ENCODE measurements at places on chromosomes 6 and 20.

- no peak for DNase-seq
Measured at GRCh38 chr6:150715133-150715532, 115.4 kb downstream of the PLEKHG1 start.

- no peak for DNase-seq
Measured at GRCh38 chr6:33693186-33694105, 18.1 kb downstream of the UQCC2 start.

DNA sequence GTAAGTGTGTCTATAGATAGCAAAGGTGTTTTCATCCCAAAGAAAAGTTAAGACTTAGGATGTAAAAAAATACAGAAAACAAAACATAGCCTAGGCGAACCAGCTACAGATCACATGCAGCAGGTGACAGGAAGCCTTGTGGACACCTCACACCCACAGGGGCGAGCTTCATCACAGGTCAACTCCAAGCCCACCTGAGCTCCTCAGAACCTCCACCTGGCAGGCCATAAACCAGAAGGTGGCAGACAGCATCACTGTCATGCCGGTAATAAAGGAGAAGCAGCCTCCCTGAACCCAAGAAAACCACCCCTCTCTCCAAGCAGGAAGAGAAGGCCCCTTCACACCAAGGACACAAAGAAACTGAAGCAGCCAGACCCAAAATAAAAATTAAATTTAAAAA is 1.0 kb downstream of the RALGAPA2 start:
- DNase-seq: no peak

DNA sequence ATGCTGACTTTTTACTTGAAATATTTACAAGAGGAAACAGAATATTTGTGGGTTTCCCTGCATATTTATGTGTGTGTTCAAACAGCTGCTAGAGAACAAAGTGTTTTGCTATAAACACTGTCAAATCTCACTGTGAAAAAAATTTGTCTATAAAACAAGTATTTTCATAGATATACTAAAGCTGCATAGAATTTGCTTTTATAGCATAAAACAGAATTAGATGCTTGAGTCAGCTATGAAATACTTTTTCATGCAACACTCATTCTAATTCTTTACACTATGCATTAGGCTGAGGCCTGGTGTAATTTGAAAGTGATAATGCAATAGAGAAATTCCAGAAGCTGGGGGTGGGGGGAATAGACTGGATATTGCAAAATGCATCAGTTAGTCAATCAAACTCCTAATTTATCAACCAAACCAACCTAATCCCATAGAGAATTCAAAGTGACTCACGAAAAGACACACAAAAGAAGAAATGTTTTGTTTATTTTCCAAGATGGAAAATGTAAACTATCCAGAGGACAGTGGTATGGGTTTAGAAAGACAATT is 148.2 kb downstream of the LAMA2 start:
- DNase-seq: peak; percentile 61

DNA sequence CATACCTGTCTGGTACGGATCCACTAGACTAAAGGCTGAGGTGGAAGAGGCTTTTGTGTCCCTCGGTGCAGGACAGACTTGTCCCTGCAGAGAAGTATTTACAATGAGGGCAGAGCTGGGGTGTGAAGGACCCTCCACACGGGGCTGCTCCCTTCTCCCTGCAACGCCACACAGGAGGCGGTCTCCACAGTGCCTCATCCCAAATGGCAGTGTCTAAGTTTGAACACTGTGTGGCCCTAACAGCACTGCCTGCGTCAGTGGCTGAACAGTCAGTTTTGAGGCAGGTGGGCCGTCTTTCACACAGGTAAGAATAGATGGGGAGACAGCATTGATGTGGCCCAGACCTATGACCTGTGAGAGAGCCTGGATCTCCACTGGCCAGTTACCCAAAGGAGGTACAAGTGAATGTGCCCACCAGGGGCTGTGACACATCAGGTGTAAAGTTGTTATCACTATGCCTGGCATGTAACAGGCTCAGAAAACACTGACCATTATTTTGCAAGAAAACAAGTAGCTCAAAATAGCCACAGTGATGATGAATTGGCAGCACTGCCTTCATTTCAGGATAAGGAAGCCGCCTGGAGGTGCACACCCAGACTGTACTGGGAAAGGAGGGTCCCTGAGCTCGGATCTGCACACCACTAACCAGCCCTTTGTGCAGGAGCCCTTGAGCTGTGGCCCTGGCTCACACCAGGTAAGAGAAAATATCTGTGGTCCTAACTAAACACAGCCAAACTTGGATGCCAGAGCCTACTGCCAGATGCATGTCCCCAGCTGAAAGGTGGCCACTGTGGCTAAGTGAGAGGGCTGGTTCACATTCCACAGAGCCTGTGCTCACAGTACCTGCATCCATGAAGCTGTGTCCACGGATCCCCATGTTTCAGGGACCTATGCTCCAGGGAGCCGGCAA is 246.7 kb downstream of the DLL1 start:
- no peak for DNase-seq

GRCh38 chr6:139474145-139475108 is 100.0 kb upstream of the CITED2 start:
- no peak for DNase-seq

DNA sequence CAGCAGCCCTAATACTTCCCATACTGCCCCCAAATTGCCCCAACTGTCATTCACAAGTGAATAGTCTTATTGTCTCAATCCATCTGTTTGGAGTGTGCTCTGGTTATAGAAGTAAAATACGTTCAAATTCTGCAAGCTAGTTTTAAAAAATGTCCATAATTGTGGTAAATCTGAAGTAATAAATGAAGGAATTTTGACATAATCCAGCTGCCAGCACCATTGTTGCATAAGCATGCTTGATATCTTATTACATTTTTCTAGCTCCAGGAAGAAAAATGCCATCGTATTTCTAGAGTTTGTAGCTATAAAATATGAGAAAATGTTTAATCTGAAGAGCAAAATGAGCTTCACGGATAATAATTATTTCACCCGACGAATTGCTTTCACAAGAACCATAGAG is 664.7 kb downstream of the RFPL4B start:
- peak; percentile 86 for DNase-seq

- peak; percentile 94 for DNase-seq
Measured at GRCh38 chr6:156425359-156426020, 351.7 kb upstream of the ARID1B start.

DNA sequence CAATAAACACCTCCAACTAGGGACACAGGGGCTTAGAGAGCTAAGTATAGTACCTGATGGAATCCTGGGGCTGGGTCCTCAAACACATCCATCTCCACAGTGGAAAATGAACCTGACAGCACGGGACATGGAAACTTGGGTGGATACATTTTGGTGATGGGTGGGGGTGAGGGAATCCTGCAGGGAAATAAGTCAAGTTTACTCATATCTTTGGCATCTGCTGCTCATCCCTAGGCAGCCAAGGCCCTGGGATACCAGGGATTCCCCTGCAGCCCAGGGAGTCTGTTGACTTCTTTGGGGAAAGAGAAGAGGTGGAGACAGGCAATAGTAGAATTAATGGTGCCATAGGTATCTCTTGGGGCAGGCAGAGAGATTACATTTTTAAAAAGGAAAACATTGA is 6.6 kb downstream of the APOBEC2 start:
- peak; percentile 50 for DNase-seq

DNA sequence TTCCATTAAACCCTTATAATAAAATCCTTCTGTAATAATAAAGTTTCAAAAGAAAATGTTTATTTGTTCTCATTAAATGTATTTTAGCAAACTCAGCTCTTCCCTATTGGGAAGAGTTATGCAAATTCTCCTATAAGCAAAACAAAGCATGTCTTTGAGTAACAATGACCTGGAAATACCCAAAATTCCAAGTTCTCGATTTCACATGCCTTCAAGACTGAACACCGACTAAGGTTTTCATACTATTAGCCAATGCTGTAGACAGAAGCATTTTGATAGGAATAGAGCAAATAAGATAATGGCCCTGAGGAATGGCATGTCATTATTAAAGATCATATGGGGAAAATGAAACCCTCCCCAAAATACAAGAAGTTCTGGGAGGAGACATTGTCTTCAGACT is 3.8 kb downstream of the IL17A start:
- no peak for DNase-seq

DNA sequence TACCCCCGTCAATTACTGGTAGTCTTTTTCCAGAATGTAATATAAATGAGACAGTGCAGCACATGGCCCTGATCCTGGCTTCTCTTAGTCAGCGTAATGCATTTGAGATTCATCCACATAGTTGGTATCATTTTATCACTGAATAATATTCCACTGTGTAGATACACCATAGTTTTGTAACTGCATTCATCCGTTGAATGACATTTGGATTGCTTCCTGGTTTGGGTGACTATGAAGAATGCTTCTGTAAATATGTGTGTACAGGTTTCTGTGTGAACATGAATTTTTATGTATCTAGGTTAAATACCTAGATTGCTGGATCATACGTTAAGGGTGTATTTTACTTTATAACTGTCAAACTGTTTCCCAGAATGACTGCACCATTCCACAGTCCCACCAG is 62.6 kb upstream of the STMND1 start:
- peak; percentile 12 for DNase-seq

DNA sequence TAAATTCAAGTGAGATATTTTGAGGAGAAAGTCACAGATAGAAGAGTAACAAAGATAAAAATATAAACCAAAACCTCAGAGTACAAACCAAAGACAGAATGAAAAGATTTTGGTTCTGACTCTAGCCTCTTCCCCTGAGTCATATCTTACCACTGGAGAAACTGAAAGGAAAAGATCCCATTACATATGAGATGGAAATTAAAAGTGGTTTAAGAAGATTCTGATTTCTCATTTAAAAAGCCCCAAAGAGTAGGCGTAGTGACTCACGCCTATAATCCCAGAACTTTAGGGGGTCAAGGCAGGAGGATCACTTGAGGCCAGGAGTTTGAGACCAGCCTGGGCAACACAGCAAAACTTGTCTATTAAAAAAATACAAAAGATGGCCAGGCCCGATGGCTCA is 30.6 kb downstream of the SPINT4 start:
- DNase-seq: no peak

GRCh38 chr6:1770435-1770843 is 160.7 kb downstream of the FOXC1 start:
- DNase-seq: peak; percentile 38

DNA sequence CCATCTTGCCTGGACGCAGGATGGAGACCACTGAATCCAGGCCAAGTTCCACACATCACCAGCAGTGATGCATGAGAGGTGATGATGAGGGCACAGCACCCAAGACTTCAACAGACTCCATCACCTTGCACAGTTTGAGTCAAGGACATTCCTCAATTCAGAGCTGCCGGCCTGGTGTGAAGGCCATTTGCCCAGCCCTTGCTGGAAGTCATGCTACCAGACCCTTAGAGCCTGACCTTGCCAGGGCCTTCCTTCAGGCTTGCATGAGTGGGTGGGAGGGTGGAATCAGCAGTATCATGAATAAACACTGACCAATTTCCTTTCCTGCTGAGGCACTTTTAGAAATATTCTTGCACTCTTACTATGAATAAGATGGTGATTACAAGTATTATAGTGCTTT is 130.2 kb upstream of the SSTR4 start:
- DNase-seq: no peak

GRCh38 chr6:167235005-167235404 is 56.1 kb upstream of the UNC93A start:
- DNase-seq: no peak

Data from fibroblast of upper back skin (primary cell).